Effector CD8-positive, alpha-beta T cell (primary cell): ENCODE measurements at places on chromosomes 3 and 15.

DNA sequence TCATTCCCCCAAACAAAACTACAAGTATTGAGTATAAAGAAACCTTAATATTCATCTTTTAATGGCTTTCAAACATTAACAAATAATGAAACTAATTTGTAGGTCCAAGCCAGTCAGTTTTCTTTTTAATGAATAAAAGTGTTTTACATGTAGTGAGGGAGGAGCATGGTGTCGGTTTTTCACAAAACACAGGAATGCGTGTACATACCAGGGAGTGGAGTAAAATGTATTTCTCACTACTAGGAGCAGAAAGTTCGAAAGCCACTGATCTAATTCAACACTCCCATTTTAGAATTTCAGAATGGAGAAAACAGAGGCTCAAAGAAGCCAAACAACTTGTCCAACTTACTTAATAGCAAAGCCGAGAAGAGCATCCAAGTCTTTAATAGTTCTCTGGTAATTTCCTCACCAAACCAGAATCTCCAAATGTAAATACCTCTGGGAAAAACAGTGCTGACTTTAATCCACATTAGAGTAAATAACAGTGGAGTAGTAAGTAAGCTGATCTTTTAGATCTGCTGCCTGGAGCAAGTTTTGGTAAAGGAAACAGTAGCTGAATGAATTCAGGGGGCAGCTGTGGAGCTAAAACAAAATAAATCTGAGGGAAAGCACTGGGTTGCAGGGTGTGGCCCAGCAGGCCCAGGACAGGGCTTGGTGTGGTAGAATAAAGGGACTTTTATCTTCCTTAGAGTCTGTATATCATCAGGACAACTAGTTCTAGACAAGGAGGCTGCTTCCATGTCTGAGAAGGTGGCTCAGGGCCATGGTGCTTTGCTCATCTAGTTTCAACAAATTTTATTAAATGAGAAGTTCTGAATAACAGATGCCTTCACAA, 7.9 kb downstream of the ANP32A start:
- no peak for DNase-seq

- DNase-seq = no peak
These were observed 107.1 kb downstream of the OXSM start for GRCh38 chr3:25897019-25897418.

DNA sequence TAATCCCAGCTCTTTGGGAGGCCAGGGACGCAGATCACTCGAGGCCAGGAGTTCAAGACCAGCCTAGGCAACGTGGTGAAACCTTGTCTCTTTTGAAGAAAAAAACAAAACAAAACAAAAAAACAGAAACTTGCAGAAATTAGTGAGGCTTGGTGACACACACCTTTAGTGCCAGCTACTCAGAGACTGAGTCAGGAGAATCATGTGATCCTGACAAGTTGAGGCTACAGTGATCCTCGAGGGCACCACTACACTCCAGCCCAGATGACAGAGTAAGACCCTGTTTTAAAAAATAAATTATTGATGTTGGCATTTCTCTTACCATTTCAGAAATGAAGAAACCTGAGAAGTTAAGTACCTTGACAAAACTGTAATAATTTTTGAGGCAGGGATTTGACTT, 44.6 kb upstream of the CCNB2 start:
- DNase-seq = no peak

DNA sequence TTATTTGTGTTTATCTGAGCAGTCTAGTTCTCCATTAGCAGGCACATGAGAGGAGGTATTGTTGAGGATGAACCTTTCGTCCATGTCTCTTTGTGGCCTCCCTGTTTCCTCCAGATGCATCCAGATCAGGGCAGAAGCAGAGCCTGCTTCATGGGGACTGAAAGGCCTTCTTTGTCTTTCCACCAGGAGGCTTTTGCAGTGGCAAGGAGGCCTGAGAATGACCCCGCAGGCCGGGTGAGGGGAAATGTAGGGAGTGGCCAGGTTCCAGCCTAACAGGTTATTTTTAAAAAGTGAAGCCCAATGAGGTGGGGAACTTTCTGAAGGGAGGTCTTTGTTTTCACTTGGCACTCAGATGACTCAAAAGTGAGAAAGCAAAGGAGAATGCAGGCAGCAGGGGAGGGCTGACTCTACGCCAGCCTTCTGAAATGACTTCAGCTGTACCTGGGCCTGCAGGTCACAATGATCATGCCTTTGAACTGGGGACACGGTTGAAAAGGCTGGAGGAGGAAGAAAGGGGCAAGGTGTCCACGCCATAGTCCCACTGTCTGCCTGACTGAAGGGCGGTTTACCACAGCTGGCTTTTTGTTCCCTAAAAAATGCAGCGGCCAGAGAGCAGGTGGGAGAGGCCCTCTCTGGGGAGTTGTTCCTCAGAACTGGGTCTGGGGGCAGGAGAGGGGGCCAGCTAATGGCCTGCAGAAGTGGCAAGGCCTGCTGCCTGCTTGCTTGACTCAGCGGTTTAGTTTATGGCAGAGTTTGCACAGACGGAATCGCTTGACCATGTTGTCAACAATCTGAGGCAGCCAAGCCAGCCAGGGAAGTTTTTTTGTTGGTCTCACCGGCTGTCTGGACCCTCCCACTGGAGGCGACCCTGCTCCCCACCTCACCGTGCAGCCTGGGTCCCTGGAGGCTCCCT, 28.7 kb downstream of the CMTM7 start:
- DNase-seq = no peak

GRCh38 chr15:93111451-93111850, 22.4 kb upstream of the RGMA start:
- no peak for DNase-seq

DNA sequence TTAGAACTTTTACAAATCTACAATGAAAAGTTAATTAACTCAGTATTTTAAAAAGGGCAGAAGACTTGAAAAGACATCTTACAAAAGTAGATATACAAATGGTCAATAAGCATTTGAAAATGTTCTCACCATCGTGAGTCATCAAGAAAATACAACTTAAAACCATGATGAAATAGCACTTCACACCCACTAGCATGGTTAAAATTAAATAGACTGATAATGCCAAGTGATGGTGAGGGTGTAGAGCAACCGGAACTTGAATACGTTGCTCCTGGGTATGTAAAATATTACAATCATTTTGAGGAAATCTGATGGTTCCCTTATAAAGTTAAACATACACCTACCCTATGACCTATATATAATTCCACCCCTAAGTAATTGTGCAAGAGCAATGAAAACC, 319.8 kb upstream of the UMPS start:
- no peak for DNase-seq

DNA sequence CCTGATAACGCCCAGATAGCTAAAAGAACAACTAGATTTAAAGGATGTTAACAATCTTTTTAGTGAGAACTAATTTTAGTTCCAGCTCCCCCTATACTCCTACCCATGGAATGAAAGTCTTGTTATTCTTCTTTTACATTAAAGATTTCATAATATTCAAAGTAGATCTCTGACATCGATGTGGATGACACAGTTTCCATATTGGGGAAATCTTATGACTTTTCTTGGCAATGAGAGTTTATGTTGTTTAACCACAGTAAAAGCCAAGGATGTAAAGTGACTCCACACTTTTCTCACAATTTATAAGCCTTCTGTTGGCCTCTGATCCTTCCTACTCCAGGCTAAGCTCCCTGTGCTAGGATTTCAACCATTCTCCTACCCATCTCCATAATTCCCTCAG, 332.6 kb upstream of the KCNMB2 start:
- DNase-seq = no peak

DNA sequence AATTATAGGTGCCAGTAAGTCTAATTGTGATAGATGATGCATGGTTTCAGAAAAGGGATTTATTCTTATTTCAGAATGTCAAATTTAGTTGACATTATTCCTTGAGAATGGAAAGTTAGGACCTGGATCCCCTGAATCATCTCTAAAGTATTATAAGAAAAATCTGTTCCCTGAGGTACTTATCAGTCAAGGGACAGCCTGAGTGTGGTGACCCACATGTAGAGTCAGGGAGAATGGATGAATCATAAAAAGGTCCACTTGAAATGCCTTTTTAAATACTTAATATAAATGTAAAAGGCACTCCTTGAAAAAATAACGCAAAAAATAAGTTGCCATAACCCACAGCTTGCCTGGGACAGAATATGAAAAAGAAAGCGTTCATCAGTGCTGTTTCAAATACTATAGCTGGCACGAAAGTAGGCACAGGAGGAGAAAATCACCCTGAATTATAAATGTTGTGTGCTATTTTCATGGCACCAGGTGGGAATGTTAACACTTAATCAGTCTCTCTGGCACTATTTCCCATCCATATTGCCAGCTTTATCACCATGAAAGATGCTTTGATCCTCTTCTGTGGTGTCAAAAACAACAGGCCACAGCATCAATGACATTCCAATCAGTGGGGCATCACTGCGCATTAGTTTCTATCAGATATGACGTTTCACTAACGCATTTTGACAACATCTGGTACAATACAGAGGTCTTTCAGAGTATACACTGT, 208.5 kb downstream of the EPHA3 start:
- no peak for DNase-seq

DNA sequence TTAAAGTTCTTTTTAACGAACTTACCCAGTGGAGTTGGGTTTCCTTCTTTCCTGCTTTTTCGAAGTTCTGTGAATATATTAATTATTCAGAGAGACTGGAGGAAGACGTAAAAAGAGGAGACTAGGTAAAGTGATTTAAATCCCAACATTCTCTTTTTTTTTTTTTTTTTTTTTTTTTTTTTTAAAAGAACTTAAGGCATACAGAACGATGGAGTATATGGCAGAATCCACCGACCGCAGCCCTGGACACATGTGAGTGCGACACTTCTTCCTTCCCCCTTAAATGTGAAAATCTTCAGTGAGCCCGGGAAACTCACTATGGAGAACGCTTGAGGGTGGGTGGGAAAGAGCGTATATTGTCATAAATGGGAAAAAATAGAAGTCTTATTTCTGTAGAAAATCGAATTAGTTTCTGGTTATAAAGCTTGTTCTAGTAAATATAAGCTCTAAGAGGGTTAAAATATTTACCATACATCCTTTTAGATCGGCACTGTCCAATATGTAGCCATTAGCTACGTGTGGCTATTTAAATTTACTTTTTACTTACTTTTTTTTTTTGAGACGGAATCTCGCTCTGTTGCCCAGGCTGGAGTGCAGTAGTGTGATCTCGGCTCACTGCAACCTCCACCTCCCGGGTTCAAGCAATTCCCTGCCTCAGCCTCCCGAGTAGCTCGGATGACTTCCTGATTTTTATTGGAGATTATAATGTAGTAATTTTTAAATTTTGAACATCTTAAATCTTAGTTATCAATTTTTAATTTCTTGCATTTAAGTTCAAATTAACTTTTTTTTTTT, 892 bp downstream of the NMD3 start:
- no peak for DNase-seq

DNA sequence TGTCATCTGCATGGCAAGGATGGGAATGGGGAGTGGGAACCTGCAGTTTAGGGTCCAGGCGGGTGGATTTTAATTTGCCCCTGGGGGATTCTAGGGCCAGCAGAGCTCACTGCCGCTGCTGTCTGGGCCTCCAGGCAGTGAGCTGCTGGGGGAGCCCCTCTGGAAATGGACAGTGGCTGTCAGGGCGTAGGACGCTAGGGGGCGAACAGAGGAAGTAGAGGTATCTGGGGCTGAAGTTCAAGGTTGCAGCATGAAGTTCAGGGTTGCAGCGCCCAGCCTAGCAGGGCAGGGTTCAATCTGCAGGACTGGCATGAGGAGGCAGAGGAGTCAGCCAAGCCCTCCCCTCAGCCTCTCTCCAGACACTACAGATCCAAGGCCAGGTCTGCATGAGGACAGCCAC, 49.5 kb downstream of the APBA2 start:
- peak; percentile 41 for DNase-seq

- DNase-seq = no peak
These were observed 127.6 kb downstream of the SMAD6 start for GRCh38 chr15:66829551-66830121.

GRCh38 chr3:129182390-129183185, 1.1 kb downstream of the CNBP start:
- no peak for DNase-seq

GRCh38 chr3:141236361-141236760, 4.7 kb downstream of the PXYLP1 start:
- no peak for DNase-seq

GRCh38 chr3:122676759-122677158, 3.9 kb upstream of the PARP14 start:
- DNase-seq = no peak

DNA sequence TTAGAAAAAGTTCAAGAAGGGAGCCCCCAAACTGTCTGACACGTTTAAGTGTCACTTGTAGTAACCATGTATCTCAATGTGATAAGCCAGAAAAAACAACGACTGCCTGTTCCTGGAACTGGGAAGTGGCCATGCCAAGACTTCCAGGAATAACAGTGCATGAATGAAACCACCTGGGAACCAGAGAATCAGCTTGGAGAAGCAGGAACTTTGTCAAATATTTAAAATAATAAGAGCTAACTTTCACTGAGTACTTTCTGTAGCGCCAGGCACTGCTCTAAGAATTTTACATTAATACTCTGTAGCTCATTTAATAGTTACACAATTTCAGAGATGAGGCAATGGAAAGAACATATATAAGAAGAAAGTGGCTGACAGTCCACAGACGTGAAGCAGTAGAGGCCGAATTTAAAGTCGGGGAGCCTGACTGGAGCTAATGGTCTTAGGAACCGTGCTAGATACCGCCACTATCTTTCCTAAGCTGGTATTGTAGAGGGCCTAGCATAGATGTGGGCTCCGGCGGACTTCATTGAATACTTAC, 876 bp downstream of the PLSCR1 start:
- no peak for DNase-seq

- no peak for DNase-seq
These were observed 440.2 kb downstream of the LPP start for GRCh38 chr3:188594139-188594538.

GRCh38 chr15:40763801-40764628, at the start of gene GCHFR:
GCHFR (plus strand) TSS chr15:40764068; CDS start chr15:40764181, 113 bp downstream.
- DNase-seq = peak; percentile 49

- DNase-seq = no peak
These were observed 716 bp upstream of the KLHL24 start for GRCh38 chr3:183634707-183635106.

DNA sequence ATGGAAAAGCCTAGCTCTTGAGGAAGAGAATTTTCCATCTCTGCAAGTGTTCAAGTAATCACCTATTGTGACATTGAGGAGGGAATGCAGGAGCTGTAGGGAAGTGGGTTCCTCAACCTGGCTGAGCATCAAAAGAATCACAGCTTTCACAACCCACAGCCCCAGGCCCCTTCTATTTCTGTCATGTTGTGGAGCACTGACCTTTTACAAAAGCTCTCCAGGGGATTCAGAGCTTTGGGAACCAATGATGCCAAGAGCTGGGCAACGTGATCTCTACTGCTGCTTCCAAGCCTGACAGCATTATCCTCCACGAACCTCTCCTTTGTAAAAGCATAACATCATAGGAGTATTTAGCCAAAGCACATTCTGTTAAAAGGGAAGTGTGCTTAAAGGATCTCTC, 231.1 kb downstream of the ADAMTS9 start:
- DNase-seq = no peak
